ENCODE measurements at places on chromosomes 4 and X.

DNA sequence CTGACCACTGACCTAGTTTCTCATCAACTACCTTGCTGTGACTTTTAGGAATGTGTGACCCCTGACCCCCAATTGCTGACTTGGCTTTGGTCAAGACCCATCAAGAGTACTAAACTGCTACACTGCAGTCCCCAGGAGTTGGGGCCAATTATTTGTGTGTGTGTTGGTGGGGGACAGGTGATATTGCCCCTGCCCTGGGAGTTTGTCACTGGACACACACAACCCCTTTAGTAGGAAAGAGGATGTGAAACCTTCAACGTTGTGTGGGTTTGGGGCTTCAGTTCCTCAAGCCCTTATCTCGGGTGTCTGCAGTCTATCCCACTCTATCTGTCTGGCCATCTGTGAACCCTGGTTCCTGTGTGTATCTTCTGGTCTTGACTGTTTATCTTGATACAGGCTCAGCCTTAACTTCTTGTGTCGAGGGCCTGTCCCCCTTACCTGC is 6.5 kb downstream of the SASH3 start:
- no peak for DNase-seq

DNA sequence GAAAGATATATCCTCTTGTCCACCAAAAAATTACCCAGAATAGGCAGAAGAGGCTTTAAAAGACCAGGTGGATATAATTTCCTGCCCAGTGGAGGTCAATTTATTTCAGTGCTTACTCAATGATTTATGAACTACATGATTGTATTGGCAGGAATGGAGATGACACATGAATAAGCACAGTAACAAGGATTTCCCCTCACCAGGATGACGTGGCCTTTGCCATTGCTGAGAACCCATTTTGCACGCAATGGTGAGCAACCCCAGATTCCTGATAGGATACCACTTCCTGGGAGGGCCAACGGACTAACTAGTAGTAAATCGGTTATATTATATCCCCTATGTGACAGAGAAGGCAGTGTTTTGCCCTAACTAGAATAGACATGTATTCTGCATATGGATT is 11.6 kb upstream of the TTC29 start:
- DNase-seq, result no peak

GRCh38 chr4:103449296-103450023 is 251.3 kb upstream of the CENPE start:
- DNase-seq, result no peak

DNA sequence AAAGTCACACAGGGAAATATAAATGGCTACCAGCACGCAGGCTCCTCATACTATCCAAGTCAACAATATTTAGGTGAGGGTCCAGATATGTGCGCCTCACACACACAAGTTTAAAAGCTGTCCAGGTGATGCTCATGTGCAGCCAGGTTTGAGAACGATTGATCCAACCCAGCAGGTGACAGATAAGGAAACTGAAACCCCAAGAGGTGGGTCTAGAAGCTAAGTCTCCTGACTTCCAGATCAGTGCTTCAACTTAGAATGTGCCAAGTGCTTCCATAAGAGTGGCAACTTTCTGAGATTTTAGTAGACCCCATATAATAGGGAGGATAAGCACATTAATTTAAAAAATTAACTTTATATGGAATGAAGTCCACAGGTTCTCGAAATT is 54.4 kb upstream of the NAP1L5 start:
- no peak for DNase-seq

GRCh38 chr4:150156543-150156942 is 78.3 kb downstream of the DCLK2 start:
- DNase-seq, result no peak

GRCh38 chr4:5824635-5825034 is 68.3 kb downstream of the CRMP1 start:
- DNase-seq, result no peak

GRCh38 chr4:158814207-158814606 is 45.4 kb downstream of the FNIP2 start:
- DNase-seq, result no peak

- no peak for DNase-seq
Observed at GRCh38 chr4:53601251-53601764, 10.0 kb upstream of the LNX1 start.

GRCh38 chrX:1485033-1485432 is 32.3 kb upstream of the ASMTL start:
- DNase-seq, result no peak

- no peak for DNase-seq
Observed at GRCh38 chr4:72899214-72899613, 170.3 kb downstream of the COX18 start.

- no peak for DNase-seq
Observed at GRCh38 chr4:13918991-13919441, 291.5 kb upstream of the BOD1L1 start.

DNA sequence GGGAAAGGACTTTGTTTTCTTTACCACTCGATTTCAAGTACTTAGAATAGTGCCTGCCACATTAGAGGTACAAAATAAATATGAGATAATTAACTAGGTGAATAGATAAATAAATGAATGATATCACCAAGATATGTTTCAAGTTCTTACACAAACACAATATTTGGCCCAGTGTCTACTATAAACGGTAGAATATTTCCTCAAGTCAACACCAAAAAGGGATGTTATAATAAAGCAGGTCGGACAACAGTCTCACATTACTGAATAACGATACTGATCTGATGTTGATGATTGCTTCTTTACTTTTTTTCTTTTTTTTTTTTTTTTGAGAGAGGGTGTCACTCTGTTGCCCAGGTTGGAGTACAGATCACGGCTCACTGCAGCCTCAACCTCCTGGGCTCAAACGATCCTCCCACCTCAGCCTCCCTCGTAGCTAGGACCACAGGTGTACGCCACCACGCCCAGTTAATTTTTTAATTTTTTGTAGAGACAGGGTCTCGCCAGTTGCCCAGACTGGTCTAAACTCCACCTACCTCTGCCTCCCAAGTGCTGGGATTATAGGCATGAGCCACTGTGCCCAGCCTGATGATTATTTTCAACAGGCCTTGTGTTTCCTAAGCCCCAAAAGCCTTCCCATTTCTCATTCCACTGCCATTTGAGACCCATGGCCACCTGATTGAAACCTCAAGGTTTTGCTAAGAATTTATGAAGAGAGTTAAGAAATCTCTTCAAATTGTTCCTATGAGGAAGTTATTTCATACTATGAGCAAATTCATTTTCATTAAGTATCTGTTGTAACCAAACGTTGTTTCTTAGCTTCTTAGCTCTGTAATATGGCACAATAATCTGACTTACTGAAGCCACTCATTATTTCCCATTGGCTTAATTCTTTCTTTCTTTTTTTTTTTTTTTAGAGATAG is 2.3 kb downstream of the MANBA start:
- no peak for DNase-seq

DNA sequence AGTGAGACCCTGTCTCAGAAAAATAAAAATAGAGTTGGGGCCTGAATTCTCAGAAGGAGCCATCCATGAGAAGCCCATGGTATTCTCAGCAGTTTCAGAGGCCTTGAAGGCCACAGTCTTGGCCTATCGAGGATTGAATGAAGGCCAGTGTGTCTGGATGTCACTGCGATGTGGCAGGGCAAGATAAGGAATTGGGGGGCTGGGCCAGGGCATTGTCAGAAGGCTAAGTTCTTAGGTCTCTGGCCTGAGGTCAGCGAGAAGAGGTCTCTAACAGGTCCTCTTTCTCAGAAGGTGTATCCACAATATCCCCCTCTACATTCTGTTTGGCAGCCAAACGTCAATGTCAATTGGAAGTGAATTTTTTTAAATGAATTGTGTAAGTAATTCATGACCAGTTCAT is 5.7 kb downstream of the ZNF275 start:
- DNase-seq, result no peak

- DNase-seq, result no peak
Observed at GRCh38 chrX:104935581-104935980, 284.9 kb downstream of the TEX13A start.

DNA sequence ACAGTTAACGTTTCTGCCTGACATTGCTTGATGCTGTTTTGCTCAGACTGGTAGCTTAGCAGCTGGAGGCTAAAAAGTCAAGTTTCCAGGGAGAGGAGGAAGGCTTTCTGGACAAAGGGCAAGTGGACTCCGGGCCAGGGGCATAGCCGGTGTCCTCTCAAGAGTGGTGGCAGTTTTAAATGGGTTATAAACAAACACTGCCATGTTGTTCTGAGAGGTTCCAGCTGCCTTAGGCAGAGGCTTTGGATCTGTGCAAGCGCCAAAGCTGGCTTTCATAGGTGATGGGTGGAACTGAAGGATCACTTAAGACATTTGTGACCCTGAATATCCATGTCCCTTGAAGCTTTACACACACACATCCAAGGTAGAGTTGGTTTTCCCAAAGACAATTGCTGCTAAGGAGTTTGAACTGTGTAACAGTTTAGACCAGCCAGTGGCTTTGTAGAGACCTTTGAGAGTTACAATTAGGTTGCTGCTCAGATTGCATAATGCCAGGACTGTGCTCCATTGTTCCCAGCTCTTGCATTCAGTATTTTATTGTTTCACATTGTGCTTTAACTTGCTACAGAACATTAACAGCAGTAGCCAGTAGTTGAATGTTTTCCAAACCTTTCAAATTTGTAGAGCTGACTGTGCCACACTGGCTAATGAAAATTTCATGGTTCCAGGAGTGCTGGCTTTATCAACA is 54.1 kb upstream of the AP1S2 start:
- DNase-seq, result no peak

DNA sequence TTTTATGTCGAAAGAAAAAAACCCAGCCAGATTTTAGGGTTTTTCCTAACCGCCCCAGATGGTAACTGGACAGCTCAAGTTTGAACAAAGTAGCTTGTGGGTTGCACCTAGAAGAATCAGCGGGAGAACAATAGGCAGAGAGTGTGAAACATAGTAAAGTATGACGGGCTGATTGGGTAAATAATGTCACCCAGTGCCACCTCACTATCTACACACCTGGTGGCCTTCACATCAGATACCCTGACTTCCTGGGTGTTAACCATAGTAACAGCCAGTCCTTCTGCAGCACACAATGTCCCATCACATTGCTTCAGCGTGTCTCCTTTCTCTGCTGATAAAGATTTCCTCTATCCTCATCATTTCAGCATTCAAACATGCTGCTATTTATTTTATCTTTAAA is 159.1 kb upstream of the HS3ST1 start:
- DNase-seq, result no peak

DNA sequence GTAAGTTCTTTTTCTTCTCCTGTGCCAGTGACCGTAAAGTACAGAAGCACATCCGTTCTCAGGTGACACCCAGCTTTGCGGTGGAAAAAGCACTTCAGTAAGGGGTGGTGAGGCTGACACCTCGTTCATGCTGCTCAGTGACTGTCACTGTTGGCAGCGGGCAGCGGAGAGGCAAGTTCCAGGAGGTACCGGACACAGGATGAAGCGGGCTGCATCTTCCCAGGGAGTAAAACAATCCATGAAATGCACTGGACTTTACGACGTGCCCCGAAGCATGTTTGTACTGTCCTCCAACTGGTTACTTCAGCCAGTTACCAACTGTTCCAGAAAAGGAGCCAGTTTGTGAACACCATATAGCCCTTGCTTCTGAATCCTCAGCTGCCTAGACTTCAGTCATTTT is 110.7 kb downstream of the ZNF827 start:
- no peak for DNase-seq

DNA sequence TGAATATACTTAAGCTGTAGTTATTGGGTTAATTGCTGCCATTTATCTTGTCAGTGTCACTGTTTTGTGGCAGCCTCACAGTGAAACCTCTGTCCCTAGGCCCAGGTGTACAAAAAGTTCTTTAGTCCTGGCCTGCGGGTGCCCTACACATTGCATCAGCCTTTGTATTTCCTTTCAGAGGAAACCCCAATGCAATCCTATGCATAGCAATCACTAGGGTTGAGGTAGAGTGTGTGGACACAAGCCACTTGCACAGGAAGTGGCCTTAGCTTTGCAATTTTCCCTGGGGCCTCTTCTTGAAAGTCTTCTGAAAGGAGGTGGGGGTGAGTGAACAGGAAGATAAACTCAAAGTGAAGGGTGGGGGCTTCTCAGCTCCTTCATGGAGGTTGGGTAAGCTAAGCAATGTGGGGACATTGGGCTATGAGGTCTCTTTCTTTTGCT is 27.8 kb downstream of the VSIG4 start:
- DNase-seq, result no peak

DNA sequence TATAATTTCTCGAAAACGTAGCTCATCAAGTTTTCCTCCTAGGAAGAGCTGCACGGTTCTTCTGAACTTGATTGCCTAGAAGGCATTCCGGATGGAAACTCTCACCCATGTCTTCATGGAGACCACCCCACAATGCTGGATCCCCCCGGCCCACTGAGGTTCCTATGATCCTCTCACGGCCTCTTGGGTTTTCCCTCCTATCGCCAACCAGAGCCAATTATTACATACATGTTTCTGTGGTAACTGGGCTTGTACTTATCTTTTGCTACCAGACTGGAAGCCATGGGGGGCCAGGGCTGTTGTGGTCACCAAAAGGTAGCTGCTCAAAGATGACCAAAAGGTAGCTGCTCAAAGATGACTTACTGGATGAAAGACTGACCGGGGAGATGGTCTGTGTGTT is 131.5 kb downstream of the AFAP1 start:
- DNase-seq, result no peak

GRCh38 chrX:124018023-124018422 is 56.5 kb downstream of the STAG2 start:
- no peak for DNase-seq

- DNase-seq, result no peak
Observed at GRCh38 chr4:102172341-102172740, 172.9 kb downstream of the SLC39A8 start.

GRCh38 chrX:47189906-47190305 is 3.7 kb upstream of the UBA1 start:
- DNase-seq, result no peak

GRCh38 chr4:123365412-123365811 is 31.2 kb upstream of the SPRY1 start:
- DNase-seq, result no peak

All from stimulated activated CD8-positive, alpha-beta memory T cell treated with anti-CD3 and anti-CD28 coated beads, Interleukin-4, amount 100 ng/mL, for 1 hour (primary cell).